ENCODE measurements at places on chromosomes 6 and 20.

- no peak for DNase-seq
Measured at GRCh38 chr20:64161356-64162238, 2.7 kb upstream of the MYT1 start.

- no peak for DNase-seq
Measured at GRCh38 chr6:151284012-151284411, 44.2 kb downstream of the AKAP12 start.

GRCh38 chr6:57328074-57328473, 10.6 kb downstream of the PRIM2 start:
- DNase-seq: no peak

DNA sequence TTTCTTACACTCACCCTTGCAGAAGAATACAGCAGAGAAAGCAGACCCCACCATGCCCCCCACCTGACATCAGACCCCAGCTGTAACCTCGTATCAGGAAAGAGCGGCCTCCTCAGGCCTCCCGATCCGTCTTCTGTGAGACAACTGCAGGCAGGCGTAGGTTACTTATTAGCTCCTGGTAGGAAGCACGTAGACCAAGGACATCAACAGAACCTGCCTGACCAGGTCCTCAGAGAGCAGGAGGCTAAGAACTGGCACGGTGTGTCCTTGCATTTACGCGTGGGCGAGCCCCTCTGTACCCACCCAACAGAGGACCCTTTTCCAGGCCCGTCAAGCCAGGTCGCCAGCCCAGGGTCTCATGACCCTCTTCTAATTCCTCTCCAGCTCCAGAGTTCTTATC, 51.0 kb downstream of the ABHD12 start:
- DNase-seq: no peak

DNA sequence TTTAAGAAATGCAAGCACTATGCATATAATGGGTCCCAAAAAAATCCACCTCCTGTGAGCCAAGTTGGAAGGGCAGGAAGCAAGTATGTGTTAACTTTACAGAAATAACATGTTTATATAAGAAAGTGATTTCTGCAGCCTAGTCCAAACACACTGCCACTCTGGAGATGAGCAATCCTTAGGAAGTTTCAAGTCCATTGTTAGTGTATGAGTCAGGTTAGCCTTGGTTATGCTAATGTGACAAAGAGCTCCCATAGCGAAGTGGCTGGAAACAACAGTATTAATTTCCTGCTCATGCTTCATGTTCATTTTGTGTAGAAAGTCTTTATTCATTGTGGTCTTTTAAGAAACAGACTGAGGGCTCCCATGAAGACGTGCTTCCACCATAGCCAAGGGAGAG, 121.4 kb downstream of the TBXT start:
- no peak for DNase-seq

GRCh38 chr20:63772781-63773518, 33.4 kb downstream of the SLC2A4RG start:
- DNase-seq: no peak

DNA sequence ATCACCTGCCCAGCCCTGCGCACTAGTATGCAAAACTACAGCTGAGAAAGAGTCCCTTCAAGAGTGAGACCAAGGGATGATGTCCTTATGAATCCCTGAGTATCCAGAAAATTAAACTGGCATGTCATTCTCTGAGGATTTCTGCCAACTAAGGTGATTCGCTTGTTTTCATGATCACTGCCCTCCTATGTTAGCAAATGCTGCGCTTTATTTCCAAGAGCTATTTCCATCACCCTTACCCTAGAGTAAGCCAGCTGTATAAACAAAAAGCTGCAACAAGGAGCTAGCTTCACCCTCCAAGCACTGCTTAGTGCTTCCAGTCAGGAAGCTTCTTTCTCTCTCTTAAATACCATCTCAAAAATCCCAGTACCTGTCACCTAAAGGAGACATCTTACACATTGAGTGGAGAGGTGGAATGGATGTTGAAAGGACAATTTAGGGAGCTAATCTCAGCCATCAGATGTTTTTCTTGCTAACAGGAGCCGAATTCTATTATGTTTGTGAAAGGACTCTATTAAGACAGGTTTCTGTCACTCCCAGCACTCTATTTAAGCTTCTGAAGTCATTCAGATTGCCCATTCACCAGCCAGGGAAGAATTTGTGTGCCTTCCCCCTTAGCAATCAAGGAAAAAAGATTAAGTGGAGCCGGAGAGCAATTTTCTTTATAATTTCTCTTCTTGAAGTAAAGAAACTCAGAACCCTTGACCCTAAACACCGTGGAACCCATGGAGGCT, 322.2 kb downstream of the NRN1 start:
- no peak for DNase-seq

DNA sequence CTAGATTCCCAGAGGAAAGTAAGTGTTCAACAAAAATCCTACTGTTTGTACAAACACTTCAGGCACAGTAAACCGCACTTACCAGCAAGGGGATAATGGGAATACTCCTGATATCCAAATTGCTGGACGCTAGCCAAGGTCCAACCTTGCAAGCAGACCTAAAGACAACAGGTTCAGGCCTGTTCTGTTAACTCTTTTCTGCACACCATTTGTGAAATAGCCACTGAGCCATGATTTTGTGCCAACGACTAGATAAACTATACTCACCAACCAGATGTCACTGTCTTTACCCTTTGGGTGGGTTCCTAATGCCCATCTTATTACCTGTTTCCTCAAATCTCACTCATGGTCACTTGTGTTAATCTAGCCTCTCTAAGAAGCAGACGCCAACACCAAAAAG, 43.5 kb downstream of the GOPC start:
- DNase-seq: no peak

DNA sequence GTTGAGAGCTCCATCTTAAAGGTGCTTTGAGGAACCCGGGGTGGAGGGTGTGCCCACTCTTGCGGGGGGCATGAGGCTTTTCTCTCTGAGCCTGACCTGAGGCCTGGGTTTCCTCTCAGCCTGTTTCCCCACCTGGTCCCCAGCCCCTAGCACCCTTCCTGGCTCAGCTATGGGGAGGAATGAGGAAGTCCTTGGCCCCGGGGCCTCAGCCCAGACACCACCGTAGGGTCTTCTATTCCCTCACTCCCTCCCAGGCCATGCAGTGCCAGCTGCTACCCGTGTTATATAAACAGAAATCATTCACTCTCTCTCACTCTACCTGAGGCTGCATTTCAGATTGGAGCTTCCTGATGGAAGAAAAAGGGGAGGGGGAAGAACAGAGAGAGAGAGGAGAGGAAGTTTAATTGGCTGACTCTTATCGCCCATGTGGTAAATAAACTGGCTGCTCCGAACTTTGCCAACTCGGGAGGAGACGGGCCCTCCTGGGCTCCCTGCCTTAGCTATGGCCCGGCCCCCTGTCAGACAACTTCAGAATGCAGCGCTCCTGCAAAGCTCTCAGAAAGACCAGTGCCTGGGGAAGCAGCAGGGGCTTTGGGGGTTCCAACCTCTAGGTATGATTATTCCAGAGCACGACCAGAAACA, 2.8 kb downstream of the CDH22 start:
- DNase-seq: no peak

- no peak for DNase-seq
Measured at GRCh38 chr20:12942123-12942522, 66.6 kb upstream of the SPTLC3 start.

GRCh38 chr20:48831718-48832404, 4.1 kb upstream of the PREX1 start:
- DNase-seq: no peak

DNA sequence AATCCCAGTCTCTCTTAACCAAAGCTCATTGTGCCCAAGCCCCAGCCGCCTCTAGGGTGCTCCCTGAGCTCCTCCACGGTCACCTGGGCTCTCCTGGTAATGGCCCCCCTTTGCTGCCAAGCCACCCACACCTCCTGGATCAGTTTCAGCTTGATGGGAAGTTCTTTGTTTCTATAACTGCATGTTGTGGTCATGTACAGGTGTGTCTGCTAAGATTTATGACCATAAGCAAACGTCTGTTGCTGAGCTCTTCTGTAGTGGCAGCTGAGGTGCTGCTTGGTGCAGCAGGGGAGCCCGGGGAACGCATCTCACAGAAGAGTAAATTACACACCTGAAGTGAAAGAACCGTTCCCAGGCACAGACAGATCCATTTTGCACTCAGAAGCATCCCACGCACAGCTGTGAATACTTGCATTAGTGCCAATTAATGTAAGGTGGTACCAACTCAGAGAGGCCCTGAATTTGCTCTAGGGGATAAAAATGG, 194.6 kb upstream of the ARID1B start:
- no peak for DNase-seq

DNA sequence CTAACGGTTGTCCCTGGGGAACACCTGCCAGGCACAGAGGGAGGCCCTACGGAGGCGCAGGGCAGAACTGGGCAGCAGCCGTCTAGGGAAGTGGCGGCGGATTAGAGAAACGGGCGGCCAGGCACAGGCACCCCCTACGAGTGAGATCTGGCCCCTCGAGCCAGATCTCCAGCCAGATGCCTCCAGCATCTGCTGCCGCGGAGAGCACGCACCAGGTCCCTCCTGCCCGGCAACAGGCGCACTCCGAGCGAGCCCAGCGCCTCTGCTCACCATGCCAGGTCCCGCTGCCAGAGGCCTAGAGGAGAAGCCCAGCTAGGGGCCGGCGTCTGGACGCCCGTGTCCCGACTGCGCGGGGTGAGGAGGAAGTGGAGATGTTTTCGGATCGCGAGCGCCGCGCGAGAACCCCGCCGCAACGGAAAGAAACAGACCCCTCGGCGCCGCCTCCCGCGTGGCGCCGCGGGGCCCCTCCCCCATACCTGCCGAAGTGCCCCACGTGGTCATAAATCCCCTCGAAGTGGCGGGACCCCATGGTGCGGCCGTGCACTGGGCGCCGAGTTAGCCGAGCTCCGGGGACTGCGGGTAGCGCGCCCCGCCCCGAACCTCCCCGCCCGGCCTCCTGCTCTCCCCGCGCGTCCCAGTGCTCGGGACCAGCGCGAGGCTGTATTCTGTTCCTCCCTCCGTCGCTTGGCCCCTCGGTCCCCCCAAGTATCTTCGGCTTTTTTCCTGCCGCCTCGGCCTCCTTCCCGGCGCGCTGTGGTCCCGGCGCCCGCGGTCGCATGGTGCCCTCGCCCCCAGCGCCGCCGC, at the start of gene SLC22A16:
SLC22A16 (minus strand) TSS at position 568 of the 804 bp plus-strand sequence; CDS start at position 529, 39 bp downstream.
- no peak for DNase-seq

GRCh38 chr20:8394308-8394945, 262.4 kb downstream of the PLCB1 start:
- DNase-seq: no peak

- DNase-seq: no peak
Measured at GRCh38 chr6:107401573-107401972, 57.8 kb downstream of the PDSS2 start.

- DNase-seq: no peak
Measured at GRCh38 chr6:139091826-139092225, 43.1 kb upstream of the HECA start.

DNA sequence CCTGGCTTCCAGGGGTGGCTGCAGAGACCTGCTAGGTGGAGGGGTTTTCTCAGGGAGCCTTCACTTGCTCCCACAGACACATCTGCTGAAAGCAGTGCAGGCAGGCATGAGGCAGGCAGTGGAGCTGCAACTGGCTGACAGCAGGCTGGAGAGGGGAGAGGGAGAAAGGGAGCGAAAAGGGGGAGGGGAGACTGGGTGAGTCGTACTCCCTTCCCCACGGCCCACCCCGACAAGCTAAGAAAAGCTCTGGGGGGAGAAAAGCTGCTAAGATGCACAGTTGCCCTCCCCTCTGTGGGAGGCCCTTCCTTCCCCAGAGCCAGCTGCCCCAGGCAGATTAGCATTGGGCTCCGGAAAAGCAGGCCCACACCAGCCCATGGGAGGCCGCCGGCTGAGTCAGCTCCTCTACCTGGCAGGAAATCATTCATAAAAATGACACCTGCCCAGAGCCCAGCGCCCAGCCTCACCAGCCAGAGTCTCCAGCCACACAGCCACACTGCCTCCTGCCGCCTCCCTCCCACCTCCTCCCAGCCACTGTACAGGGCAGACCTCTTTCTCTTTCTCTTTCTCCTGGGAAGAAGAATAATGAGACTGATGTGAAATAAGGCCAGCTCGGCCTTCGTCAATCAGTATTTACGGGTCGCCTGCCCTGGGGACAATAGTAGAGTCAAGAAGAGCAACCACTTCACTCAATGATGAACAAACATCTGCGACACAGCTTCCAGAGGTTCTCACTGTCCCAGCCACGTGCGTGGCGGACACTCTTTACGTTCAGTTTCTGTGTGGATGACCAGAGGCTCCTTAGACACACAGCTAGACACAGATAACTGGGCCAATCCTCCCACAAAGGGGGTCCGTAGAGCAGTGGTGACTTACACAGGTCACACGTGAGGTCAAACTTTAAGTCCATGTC, 7.7 kb upstream of the C20orf203 start:
- DNase-seq: no peak

GRCh38 chr20:48626226-48626937, 201.4 kb downstream of the PREX1 start:
- DNase-seq: no peak

DNA sequence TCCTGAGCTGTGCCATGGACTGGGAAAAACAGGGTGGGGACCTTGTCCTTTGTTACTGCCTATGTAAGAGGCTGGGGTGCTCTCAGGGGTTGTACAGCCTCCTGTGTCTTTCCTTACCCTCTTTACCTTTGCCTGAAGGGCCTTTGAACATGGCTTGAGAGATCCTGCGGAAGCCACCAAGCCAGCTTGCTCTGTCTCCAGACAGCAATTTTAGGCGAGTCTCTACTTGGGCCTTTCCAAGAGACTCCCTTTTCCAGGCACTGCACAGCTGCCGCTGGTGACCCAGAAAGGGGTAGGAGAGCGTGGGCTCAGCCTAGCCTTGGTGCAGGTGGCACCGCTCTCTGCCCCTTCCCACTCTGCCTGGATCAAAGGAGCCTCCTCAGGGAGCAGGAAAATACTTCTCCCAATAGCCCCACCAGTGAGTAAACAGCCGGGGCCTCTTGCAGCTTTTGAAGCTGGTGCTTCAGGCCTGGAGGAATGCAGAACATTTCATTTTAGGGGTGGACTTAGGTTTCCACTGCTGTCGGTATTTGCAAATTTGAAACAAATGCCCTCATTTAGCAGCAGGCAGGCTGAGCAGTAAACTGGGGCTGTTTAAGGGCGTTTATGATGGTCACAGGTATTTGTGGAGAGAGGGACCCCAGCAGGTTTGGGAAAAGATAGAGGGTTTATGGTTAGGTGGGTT, 13.9 kb downstream of the PTK7 start:
- no peak for DNase-seq

DNA sequence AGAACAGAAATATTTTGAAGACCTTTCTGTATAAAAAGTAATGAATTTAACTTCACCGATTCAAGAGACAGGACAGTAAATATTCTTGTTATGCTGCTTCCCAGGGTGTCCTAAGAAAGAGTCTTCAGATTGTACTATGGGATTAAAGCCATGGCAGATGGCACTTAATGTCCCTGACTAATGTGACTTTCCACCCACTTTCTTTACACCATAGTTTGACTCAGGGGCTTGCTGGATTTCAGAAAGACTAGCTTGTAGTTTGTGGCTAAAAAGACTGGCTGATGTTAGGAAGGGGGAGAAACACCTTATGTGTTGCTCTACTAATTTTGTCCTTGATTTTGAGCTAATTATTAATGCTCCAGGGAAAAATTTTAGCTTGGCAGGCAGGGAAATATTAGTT, 75.9 kb downstream of the UTRN start:
- DNase-seq: no peak

DNA sequence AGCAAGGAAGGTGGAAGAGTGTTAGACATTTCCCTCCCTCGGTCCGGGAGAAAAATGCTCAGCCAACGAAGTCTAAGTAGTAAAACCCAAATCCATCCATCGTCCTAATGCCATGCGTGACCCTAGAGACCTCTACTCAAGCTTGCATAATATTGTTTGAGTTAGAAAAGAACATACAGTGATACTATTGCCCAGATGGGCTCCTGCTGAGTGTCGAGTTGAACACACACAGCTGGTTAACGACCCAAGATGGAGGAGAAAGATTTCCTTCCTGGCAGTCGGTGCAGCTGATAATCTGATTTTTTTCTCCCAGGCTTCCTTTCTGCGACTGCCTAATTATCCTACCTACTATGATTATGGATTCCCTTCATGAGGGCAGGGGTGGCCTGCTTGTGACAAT, 164.4 kb upstream of the KCNG1 start:
- DNase-seq: no peak

Data from activated T-helper 1 cell treated with Interleukin-2 at 50 U/mL for 16 hours (primary cell).